Cardiac septum (tissue), 1 donor: ENCODE measurements at places on chromosomes 6 and 20. TPM values are rescaled to one million over a fixed set of nuclear protein-coding genes. Genes with fewer than 3 reads are reported as not detected.

The MATN4 gene
- not detected for total RNA-seq

The LY6G5B gene
- total RNA-seq = 6.5 TPM

The MACROD2 gene
- 1.6 TPM for total RNA-seq

DNA sequence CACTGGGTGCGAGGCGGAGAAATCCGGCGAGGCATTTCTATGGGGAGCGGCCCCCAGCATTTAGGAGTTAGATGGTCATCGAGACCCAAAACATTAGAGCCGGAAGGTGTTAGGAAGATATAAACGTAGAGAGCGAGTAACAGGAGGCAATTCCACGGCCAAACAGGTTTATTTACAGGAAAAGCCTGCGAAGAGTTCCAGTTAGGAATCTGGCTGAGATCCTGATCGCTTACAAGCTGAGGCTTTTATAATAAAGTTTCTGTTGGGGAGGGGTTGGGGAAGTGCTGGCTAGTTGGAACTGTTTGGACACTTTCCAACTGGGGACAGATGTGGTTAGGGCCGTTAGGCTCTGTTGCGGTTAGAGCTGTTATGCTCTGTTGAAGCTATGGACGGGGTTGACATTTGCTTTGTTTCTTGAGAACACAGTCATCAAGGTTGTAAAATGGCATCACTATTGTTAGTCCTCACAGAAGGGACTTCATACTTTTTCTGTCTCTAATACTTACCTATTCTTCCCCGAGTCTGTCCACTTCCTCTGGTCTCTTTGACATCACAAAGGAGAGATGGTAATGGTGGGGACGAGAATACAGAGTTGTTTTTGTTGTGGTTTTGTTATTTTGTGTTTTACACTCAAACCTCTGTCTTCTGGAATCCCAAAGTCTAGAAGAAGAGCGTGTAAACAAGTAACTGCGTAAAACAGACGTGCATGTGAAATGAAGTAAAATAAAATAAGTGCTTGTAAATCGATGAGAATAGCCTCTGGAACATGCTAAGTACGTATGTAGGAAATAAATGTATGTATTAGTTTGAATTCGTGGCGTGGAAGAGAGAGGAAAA is 554 bp upstream of the ZSCAN31 start:
- DNase-seq = no peak

- no peak for DNase-seq
Observed at GRCh38 chr6:17635568-17635967, 35.5 kb downstream of the FAM8A1 start.

GRCh38 chr6:14231501-14232280 is 114.1 kb downstream of the CD83 start:
- DNase-seq = no peak
